CD8-positive, alpha-beta memory T cell (primary cell): ENCODE measurements at places on chromosomes 16 and 17.

GRCh38 chr17:40916366-40916765, 21.1 kb downstream of the KRT23 start:
- DNase-seq: no peak

GRCh38 chr17:38421871-38422827, 6.1 kb upstream of the ARHGAP23 start:
- DNase-seq: no peak

DNA sequence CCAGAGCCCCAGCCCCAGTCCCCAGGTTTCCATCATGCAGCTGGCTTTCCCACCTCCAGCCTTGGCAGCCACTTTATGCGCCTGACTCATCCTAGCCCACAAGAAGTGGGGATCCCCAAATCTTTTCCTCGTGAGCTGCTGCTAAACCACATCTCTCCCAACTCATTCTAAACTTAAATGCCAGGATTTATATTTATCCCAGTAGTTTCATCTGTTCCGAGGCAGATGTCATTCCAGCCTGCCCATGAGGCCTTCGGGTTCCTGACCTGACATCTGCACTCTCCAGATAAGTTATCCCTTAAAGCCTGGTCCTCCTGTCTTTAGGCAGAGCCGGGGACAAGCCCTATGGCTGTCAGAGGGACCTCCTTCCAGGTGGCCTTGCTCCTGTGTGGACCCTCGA, 16.6 kb downstream of the PLXDC1 start:
- DNase-seq: no peak

DNA sequence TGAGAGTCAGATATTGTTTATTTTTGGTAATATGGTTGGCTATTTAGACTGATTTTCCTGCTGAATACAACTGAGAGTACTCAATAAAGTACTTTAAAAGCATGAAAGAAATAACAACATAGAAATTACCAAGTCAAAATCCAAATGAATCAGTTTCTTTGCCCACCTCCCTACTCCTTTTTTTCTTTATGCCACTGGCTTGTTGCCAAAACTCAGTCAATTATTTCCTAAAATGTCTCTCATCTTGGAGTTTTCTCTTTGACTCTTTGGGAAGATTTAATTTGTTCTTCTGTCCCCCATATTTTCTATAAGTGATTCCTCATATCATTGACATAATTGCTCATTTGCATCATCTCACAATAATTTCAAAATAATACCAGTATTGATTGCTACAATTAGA, 2.6 kb upstream of the OMG start:
- no peak for DNase-seq

DNA sequence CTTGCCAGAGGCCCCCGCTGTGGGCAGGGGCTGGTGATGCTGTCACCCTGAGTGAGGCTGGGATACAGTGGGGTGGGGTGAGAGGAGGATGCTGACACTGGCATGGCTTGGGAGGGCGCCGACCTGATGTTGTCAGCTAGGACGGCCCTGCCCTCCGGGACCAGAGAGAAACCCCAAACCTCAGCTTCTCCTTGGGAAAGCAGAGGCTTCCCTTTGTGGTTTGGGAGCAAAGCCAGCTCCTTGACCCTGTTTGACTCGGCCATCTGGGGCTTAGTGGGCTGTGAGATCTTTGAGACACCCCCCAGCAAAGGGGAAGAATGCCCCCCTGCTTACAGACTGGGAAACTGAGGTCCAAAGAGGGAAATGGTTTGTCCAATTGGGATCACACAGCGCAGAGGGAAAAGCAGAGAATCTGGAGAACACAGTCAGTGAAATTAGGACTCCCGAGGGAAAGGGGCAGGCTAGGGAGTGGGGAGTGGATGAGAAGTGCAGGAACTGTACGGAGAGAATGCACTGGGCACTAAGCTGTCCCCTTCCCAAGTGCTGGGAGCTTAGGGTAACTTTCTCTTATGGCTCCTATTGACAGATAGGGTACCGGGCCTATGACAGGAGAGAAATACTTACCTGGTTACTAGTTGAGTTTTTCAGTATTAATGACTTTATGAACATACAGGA, 40.7 kb upstream of the DLX4 start:
- no peak for DNase-seq

DNA sequence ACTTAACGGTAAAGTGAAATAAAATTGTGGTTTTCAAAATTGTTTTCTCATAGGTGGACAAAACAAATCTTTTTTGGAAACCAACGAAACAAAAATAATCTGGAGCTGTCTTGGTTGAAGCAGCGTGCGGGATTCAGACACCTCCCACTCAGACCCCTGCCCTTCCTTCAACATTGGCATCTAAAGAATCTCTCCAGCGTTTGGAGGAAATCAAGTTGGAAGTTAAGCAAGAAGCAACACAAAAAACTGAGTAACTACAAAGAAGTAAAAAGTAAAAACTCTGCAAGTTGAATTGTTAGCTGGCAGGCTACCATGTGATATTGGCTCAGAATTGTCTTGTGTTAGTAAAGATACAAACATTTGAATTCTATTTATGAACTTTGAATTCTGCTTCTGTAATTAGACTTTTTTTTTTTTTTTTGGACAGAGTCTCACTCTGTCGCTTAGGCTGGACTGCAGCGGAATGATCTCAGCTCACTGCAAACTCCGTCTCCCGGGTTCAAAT, 361.0 kb upstream of the PMFBP1 start:
- no peak for DNase-seq

GRCh38 chr17:44910231-44911106, 4.8 kb downstream of the GFAP start:
- DNase-seq: no peak

DNA sequence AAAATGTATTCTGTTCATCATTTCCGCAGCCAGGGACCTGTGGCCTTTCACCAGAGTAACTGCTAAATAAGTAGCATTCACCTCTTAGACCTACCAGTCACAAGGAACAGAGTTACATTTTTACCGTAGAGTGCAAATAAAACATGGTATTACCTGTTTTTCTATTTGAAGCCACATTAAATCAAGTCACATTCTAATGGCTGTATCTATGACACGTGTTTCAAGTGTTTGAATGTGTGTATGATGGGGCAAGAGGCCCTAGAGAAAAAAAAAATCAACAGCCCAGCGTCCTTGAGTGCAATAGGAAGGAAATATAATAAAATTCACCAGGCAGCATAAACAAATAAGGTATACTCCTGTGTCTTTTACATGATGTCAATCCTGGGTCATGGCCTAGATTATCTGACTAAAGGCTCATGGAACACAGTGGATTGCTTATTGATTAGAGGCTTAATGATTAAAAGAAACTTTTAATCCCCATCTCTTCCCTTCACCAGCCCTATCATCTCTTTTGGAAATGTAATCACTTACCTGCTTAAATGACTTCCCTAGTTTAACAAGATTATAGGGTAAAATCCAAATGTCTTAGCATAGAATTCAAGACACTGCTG, 168.7 kb upstream of the CDH5 start:
- DNase-seq: no peak

GRCh38 chr17:17718251-17718650, 37.0 kb downstream of the RAI1 start:
- no peak for DNase-seq

- DNase-seq: no peak
Observed at GRCh38 chr17:64187093-64187895, 57.4 kb upstream of the ERN1 start.

GRCh38 chr16:64910356-64910755, 211.5 kb downstream of the CDH11 start:
- no peak for DNase-seq
